Adipocyte (in vitro differentiated cells): ENCODE measurements at places on chromosomes 4 and X.

DNA sequence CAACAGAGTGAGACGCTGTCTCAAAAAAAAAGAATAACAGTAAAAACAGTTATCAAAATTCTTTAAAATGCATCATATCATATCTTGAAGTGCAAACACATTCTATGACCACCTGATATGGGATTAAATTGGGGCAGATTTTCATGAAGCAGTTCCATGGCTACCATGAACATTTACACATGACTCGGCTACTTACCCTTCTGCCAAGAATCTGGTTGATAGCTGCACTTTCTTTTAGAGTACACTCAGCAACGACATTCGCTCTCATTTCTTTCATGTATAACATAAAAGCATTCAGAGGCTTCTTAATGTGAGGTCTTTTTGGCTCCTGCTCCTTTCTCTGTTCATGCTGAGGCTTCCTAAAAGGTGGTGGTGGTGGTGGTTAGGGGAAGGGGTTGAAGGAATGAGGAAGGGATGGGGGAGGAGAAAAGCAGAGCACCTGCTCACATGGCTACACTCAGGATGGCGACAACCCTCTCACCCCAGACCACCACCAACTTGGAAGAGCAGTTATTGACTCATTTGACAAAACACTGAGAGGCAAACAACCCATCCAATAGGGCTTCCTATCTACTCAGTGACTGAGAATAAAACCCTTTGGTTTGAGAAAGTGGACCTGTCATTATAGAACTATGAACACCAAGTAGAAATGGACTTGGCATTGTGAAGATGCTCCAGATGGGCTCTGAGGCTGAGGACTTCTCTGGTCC lies 88.5 kb downstream of the HADH start:
- no peak for DNase-seq

- DNase-seq: peak; percentile 58
Observed at GRCh38 chrX:68647156-68647957, at the start of gene STARD8. TSS of gene STARD8 (plus strand) at chrX:68647666. CDS start at chrX:68647883, 217 bp downstream.

GRCh38 chr4:4446434-4446833 lies 59.5 kb downstream of the NSG1 start:
- peak; percentile 27 for DNase-seq

DNA sequence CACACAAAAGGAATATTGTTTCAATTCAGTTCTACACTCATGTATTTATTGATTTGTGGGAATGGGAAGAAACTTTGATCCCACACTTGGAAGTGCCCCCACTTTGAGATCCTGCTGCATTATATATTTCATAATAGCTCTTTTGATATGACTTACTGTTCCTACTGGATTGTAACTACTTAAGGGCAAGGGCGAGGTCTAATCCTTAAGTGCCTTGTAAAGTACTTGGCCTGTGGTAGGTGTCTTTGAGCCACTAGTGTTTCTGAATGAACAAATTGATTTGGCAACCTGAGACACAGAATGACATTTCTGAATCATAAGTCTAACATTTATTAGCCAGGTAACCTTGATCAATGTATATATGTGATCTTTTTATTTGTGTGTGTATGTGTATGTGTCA lies 767.2 kb downstream of the RAB28 start:
- no peak for DNase-seq

- no peak for DNase-seq
Observed at GRCh38 chr4:1469607-1470392, 63.6 kb upstream of the NKX1-1 start.

- peak; percentile 29 for DNase-seq
Observed at GRCh38 chrX:16785247-16786138, 773 bp upstream of the TXLNG start.

DNA sequence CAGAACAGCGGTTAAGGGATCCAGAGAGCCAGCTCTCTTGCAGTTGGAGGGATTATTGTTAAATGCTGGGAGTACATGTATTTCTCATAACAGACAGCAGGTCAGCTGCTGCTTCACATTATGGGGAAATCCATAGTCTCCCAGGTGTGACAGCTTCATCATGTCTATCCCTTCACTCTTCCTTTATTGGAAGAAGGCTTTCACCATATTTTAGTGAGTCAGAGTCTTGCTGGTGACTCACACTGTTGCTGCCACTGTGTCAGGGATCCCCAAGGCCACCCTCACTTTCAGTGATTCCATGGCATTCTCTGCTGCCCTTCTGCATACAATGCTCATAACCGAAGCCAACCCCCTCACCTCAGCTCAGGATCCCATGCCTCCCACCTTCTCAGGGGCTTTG lies 32.9 kb upstream of the PAGE5 start:
- DNase-seq: no peak

DNA sequence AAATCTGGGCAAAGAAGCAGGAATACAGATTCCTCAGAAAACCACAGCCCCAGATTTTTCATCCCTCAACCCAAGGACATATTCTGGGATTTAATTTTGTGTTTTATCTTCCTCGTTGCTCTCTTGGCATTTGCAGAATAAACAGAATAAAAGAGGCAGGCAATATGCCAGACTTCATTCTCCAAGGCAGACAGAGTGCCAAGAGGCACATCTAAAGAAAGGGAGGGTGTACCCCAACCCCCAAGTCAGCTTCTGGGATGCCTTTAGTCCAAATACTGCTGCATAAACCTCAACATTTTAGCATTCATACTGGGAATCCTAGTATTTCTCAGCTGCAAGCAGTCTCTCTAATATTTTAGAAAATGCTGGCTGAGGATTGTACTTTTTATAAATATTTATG lies 629.2 kb downstream of the KLHL13 start:
- no peak for DNase-seq

GRCh38 chrX:134418317-134419113 lies 41.5 kb upstream of the HPRT1 start:
- no peak for DNase-seq

DNA sequence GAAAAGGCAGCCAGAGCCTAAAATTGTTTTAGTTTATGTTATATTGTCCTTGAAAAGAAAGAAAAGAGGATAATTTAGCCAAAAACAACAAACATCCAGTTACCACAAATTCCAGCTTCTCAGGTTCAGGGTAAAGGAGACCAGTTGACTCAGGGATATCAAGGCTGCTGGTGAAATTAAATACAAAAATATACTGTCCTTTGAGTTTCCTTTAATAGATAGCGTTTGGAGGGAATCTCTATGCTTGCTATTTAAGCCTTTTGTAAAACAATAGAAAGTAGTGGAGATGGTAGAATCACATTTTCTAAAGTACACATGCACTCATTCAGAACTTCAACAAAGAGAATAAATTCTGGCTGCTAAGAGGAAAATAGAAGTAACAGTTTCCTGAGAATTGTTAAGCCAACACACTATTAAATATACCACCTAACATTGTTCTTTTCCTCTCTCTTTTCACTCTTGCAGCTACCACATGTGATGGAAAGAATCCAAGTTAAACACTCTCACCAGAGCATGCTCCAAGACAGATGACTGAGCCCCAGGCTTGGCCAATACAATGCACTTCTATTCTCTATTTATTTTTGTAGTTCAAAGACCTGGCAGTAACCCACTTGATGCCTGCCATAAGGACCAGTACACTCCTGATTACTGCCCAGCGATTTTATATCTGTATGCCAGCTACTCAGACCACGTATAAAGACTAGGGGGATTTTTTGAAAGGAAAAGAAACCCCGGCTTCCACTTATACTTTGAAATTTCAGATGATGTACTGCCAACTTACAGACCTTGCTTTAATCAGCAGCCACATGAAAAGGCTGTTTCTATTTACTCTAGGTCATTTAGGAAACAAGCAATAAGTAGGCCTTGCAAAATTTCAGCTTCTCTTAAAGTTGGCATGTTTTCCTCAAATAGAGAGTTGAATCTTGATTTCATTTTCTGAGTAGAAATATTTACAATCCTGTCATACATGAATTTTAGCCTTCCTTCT lies 756.9 kb downstream of the FAT4 start:
- peak; percentile 89 for DNase-seq

DNA sequence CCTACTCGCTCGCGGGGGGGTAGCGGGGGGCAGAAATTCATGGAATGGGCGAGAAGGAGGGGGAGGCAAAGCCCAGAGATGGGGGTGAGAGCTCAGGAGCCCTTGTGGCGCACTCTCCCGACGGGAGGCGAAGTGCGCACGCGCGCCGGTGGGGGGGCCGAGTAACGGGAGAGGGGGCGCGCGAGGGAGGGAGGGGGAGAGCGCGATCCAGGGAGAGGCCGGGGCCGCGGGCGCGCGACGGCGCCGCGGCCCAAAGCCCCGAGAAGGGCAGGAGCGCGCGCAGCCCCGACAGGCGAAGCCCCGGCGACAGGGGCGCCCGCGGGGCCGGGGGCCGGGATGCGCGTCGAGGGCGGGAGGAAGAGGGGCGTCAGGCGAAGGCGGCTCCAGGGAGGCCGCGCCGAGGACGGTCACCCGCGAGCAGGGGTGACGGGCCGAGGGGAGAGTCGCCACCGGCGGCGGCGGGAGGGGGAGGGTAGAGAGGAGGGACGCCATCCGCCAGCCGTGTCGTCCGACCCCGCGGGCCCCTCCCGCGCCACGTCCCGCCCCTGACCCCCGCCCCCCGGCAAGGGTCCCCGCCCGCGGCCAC lies 421 bp downstream of the MECP2 start:
- DNase-seq: peak; percentile 84

- no peak for DNase-seq
Observed at GRCh38 chr4:39025552-39026085, 6.6 kb downstream of the TMEM156 start.

GRCh38 chr4:79225360-79225759 lies 100.5 kb downstream of the NAA11 start:
- no peak for DNase-seq

DNA sequence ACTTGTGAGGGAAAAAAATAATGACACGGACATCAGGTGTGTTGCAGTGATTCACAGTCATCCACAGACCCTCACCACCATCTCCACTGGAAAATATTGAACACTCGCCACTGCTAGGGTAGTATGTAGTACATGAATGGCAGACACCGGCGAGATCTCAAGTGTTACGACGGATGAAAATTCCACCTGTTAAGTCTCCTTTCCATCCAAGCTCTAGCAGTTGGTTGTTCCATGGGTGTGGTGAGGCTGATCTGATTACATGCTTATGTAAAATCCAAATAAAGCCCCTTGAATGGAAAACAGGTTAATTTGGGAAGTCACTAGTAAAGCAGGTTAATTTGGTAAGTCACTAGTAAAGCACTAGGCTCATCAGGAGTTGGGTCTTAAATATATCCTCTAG lies 1.1 kb upstream of the ARMCX4 start:
- DNase-seq: no peak

GRCh38 chr4:1579001-1579900 lies 104.9 kb downstream of the FAM53A start:
- DNase-seq: peak; percentile 89

DNA sequence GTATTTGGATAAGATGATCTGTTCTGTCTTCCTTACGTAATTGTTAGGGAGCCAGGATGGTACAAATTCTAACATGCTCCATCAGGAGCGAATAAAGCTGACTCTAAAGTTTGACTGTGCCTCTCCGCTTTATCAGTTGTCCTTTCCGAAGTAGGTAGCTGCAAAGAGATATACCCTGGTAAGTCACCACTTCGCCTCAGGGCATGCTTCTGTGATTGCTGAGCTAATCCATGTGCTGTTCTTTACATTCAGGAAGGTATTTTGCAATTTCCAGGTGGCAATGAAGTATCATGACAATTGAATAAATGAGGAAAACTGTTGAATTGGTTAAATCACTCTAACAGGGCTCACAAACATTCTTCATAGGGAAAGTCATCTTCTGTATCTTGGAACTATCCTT lies 38.9 kb downstream of the KIT start:
- DNase-seq: no peak

- no peak for DNase-seq
Observed at GRCh38 chr4:55118397-55118796, 7.0 kb downstream of the KDR start.

DNA sequence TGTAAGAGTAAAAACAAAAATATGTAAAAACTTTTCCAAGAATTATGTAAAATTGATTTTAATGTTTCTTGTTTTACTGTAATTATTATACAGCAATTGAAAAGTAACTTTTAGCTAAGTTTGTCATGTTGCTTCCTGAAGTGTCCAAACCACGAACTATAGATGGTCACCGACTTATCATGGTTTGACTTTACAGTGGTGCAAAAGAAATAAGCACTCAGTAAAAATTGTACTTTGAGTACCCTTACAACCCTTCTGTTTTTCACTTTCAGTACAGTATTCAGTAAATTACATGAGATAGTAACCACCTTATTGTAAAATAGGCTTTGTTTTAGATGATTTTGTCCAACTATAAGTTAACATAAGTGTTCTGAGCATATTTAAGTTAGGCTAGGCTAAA lies 93.8 kb downstream of the SLC10A6 start:
- no peak for DNase-seq

DNA sequence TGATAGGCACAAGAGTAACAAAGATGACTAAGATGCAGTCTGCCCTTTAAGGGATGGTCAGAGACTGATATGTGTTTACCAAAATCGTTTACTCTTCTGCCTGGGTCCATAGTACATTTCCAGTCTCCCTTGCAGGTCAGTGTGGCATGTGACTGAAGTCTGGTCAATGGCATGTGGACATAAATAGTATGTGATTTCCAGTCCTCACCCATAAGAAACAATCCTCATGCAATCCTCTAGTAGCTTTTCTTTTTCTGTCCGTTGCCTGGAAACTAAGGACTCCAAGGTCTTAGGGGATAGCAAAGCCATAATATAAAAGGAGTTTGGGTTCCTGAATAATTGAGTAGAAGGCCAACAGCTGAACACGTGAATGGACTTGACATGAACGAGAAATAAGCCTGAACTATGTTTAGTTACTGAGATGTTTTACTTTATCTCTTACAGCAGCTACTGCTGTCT lies 1.1 kb downstream of the SLC9B2 start:
- DNase-seq: peak; percentile 51

- DNase-seq: no peak
Observed at GRCh38 chr4:89256203-89256800, 51.3 kb downstream of the GPRIN3 start.

DNA sequence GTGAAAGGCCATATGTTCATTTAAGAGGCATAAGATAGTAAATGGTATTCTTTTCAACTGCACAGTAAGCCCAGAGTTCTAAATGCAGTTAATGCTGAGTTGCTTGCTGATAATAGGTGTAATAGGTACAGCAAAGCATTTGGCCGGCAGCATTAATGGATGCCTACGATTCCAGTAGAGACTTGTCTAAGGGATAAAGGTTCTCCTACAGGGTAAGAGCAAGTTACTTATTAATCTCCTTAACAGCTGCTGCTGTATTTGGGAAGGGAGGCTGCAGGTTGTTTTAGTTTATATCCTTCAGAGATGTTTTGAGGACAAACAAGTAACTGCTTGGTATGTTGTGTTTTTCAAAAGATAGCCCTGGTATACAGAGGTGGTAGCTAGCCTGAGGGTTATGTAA lies 16.8 kb downstream of the TSPAN7 start:
- no peak for DNase-seq

- DNase-seq: peak; percentile 80
Observed at GRCh38 chr4:128660361-128661215, 148.9 kb upstream of the JADE1 start.

GRCh38 chr4:173272996-173273395 lies 61.2 kb downstream of the HMGB2 start:
- DNase-seq: peak; percentile 73

- DNase-seq: no peak
Observed at GRCh38 chr4:95066050-95066449, 308.3 kb downstream of the BMPR1B start.

DNA sequence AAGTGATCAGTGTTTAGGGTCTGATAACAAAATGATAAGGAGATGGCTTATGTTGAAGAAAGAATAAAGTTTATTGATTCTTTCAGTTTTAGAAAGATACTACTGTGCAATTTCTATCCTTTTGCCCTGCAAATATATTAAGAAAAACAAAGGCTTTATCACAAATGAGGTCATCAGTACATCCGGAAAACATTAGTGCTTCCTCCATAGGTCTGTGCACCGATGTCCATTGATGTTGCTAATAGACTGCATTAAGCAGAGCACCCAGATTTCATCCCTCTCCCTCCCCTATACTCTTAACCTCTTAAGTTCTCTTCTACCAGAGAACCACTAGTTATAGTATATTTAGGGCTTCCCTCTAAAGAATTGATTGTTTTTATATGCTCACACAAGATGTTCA lies 53.7 kb upstream of the HHIP start:
- no peak for DNase-seq
